ENCODE measurements at places on chromosomes 2 and 18.

DNA sequence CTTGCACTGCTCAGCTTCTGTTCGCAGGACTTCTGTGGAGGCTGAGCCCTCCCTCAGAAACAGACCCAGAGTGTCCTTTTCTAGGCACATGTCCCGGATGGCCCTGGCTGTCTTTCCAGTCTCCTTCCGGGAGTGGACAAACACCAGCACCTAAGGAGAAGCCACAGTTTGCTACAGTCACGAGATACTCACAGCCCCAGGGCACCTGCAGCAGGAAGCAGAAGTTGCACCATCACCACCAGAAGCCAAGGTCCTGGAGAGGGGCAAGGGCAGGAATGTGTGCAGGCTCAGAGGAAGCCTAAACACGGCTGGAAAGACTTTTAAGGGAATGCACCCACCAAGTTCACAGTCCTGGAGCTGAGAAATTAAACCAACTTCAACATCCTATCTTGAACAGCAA lies 13.6 kb downstream of the SNRNP200 start:
- no peak for DNase-seq

GRCh38 chr2:223856584-223856983 lies 19.2 kb upstream of the AP1S3 start:
- no peak for DNase-seq

GRCh38 chr18:47772374-47773248 lies 157.8 kb downstream of the SMAD2 start:
- peak; percentile 34 for DNase-seq

DNA sequence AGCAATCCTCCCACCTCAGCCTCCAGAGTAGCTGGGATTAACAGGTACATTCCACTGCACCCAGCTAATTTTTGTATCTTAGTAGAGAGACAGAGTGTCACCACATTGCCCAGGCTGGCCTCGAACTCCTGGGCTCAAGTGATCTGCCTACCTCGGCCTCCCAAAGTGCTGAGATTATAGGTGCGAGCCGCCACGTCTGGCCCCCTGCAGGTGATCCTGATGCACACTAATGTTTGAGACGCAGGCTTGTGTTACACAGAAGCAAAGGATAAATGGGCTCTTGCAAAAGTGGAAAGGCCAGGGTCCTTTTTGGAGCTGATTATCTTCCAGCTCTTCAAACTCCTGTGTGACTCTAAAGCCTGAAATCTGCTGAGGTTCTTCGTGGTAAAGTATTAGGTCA lies 84.2 kb downstream of the TGFA start:
- DNase-seq, result no peak

DNA sequence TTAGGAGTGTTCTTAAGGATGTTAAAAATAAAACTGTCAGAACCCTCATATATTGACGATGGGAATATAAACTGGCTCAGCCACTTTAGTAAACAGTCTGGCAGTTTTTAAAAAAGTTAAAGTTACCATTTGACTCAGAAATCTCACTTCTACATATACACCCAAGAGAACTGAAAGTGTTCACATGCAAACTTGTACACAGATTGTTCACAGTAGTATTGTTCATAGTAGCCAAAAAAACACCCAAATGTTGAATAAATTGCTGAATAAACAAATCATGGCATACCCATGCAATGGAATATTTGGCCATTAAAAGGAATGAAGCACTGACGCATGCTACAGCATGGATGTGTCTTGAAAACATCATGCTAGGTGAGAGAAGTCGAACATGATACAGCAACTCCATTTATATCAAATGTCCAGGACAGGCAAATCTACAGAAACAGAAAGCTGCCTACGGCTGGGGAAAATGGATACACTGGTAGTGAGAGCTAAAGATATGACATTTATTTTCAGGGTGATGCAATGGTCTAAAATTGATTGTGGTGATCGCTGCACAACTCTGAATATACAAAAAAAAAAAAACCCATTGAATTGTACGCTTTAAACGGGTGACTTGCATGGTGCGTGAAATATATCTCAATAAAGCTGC lies 10.1 kb downstream of the RPL31 start:
- DNase-seq, result no peak

GRCh38 chr2:240586919-240587800 lies 626 bp downstream of the CAPN10 start:
- peak; percentile 60 for DNase-seq

GRCh38 chr2:19577723-19578122 lies 219.3 kb upstream of the OSR1 start:
- no peak for DNase-seq

- peak; percentile 68 for DNase-seq
These were observed 756 bp upstream of the OST4 start for GRCh38 chr2:27071990-27072830.

GRCh38 chr2:168433527-168433926 lies 22.5 kb upstream of the CERS6 start:
- DNase-seq, result no peak

DNA sequence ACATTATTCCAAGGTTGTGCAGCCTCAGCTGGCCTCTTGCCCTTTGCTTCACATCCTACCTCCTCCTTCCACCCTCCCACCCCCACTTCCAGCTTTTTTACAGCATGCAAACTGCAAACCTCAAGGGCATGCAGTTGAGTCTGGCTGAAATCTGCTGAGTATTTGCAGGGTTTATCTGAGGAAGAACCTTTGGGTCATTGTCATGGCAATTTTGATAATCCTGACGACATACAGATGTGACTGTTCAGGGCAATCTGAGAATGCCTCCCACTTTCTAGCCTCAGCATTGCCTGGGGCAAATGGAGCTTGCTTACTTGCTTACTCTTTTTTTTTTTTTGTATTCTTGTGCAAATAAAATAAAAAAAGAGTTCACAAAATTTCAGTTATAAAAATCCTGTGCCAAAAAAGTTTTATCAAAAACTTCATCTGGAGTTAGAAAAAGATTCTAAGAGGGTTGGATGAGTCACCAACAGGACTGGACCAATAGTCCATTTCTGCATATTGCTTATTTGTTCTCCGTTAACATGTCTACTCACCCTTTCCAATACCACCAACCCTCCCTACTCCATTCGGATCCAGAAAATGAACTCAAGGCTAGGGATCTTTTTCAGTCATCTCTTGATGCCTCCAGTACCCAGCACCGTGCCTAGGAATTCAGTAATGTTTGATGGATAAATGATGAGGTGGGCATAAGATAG lies 23.6 kb upstream of the LHCGR start:
- DNase-seq, result no peak

DNA sequence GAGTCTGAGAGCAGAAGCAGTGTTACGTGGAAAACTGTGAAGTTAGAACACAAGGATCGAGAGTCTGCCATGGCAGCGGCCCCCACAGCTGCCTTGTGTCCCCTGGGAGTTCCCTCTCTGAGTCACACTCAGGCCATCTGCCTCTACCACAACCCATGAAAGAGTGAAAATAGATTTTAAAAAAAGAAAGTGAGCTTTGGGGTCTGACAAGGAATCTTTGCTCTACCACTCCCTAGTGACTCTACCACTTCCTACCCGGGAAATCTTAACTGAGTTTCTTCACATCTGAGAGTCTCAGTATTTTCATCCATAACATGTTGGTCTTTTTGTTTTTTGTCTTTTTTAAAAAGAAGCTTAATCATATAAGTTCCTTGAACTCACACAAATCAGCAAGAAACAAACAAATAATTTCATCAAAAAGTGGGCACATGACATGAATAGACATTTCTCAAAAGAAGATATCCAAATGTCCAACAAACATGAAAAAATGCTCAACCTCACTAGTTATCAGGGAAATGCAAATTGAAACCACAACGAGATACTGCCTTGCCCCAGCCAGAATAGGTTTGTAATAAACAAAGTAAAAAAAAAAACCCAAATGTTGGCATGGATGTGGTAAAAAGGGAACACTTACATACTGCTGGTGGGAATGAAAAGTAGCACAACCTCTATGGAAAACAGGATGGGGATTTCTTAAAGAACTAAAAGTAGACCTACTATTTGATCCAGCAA lies 2.4 kb upstream of the MSGN1 start:
- DNase-seq, result no peak

DNA sequence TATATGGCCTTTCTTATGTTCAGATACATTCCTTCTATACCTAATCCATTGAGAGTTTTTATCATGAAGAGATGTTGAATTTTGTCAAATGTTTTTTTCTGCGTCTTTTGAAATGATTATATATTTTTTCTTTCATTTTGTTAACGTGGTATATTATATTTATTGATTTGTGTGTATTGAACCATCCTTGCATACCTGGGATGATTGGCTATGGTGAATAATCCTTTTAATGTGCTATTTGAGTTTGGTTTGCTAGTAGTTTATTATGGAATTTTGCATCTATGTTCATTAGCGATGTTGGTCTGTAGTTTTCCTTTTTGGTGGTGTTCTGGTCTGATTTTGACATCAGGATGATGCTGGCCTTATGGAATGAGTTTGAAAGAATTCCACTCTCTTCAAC lies 11.8 kb downstream of the IL36G start:
- no peak for DNase-seq

DNA sequence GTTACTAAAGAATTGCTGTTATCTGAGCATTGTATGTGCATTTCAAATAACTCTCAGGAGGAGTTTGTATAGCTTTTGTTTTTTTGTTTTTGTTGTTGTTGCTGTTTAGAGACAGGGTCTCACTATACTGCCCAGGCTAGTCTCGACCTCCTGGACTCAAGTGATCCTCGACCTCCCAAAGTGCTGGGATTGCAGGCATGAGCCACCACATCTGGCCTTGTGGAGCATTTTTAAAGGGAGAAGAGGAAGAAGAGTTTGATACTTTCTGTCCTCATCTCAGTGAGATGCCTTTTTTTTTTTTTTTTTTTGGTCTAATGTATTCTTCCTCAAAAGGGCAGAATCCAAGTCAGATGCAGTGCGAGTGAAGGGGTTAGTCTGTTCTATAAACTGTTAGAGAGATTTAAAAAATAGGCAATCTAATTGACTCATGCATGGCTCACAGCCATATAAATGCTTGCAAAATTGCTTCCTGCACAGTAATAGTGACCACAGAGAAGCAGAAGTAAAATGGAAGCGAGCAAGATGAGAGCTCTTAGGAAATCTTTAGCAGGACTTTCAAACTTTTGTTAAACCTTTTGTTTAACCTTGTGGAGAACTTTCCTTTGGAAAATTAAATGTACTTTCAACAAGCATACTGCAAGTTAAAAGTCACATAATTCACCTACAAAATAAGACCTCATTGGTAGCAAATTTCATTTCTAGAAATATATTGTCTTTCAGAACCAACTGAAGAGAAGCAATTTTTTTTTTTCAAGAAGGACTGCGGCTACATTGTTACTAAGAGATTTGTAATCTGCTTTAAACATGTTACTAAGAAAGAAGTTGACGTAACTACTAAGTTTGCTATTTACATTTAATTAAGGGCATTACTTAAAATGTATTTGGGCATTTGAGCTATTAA lies 52.3 kb upstream of the ROCK1 start:
- no peak for DNase-seq

DNA sequence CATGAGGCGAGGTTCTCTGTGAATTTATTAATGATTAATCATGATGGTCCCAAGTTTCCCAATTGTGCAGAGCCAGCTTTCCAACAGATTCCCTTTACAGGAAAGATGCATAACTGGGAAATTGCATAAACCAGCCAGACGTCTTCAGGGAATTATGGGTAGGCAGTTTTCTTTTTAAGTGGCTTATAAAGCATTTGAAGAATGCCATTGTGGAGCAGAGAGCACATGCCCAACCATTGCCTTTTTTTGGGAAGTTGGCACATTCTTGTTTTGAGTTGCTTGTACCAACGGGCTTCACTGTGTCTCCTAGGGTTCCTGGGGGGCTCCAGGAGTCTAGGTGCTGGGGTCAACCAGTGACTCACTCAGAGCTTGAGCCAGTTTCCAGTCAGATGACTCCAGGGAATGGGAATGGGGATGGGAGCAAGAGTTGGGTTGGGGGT lies 231.7 kb upstream of the FOSL2 start:
- DNase-seq, result no peak

GRCh38 chr18:48842259-48843061 lies 108.3 kb downstream of the SMAD7 start:
- DNase-seq, result peak; percentile 75

GRCh38 chr18:74818516-74819175 lies 221.0 kb downstream of the ZNF407 start:
- no peak for DNase-seq

GRCh38 chr2:61814539-61815160 lies 39.2 kb downstream of the FAM161A start:
- DNase-seq, result no peak

GRCh38 chr18:22485808-22486244 lies 68.1 kb upstream of the CTAGE1 start:
- DNase-seq, result no peak

GRCh38 chr2:188713961-188714360 lies 260.2 kb upstream of the COL3A1 start:
- no peak for DNase-seq

DNA sequence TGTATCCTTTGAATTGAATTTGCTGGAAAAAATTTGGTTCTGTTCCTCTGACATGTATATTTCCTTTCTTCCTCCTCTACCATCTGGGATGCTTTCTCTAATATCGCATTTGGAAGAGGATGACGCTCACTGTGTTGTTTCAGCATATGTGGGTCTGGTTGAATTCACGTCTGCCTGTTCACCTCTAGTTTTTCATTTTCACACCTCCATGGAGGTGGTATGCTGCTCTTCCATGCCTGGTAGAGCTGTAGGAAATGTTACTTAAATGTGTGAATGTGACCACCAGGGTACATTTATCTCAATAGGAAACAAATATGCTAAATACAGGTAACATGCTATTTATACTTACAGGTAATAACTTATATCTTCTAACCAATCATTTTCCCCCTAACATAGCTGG lies 44.5 kb downstream of the TSHZ1 start:
- DNase-seq, result no peak

DNA sequence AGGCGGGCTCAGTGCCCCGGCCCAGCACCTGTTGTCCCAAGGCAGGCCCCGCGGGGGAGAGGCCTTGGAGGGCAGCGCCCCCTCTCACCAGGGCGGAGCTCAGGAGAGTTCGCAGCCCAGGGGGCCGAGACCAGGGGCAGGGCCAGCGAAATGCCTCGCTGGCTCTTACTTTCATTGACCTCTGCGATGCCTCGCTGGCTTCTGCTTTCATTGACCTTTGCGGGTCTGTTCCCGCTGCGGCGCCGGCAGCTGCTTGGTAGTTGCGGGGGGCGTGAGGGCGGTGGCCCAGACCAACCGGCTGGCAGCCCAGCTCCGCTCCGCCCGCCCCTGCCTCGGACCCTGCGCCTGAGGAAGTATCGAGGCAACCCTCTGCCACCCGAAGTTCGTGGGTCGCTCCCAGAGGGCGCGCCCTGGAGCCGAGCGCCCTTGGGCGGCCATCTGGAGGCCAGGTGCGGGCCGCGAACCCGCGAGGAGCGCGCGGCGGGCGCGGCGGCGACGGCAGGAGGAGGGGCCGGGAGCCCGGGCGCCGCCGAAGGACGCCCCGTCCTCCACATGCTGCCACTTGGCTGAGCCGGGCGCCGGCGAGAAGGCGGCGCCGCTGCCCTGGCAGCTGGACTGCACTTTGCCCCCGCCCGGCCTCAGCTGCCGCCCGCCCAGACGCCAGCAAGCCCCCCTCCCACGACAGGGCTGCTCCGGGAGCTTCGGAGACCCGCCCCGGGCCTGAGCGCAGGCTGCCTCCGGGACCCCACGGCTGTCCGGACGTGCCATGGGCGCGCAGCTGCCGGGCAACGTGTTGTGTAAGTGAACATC lies 118.0 kb upstream of the MSTN start:
- no peak for DNase-seq

- no peak for DNase-seq
These were observed 18.0 kb upstream of the RHOB start for GRCh38 chr2:20428717-20429490.

- DNase-seq, result no peak
These were observed 1.8 kb downstream of the RFTN2 start for GRCh38 chr2:197673606-197674005.

Data from CD8-positive, alpha-beta memory T cell (primary cell).